ENCODE measurements at places on chromosomes 11 and 22.

- no peak for DNase-seq
Observed at GRCh38 chr11:128965485-128965884, 22.8 kb upstream of the TP53AIP1 start.

GRCh38 chr11:121699801-121700200 lies 247.0 kb upstream of the SORL1-AS1 start:
- no peak for DNase-seq

GRCh38 chr11:76524461-76524860 lies 79.6 kb downstream of the EMSY start:
- DNase-seq: no peak

GRCh38 chr22:26767351-26768155 lies 110.2 kb downstream of the MIAT start:
- no peak for DNase-seq

DNA sequence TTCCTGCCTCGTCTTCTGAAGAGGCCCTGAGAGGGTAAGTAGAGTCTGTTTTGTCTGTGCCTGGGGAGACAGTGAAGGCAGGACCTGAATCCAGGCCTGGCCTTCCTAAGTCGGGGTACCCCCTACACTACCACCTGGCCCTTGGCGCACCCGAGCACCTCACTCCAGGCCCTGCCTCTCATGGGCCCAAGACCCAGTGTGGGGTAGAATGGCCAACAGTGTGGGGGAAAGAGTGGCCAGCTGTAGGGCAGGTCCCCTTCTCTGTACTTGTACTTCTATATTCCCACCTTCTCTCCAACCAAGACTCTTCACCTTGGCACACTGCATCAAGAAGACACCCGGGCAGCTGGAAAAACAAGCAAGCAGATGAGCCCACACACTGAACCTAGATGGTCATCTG lies 22.4 kb upstream of the BID start:
- no peak for DNase-seq

DNA sequence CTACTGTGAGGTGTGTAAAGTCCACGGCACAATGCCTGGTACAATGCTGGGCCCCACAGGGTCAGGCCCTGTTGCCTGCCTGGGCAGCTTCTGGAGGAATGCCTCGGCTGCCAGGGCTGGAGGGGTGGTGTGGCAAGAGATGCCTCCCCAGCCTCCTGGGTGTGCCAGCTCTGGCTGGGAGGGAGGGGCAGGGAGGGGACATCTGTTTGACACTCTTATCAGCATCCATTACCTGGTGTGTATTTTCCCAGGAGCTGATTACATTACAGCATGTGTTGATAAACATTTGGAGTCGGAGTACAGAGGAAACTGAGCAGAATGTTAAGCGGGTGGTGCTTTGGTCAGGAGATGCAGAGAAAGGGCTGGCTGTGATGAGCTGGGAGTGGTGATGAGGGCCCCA lies 11.0 kb upstream of the NECTIN1 start:
- DNase-seq: no peak

DNA sequence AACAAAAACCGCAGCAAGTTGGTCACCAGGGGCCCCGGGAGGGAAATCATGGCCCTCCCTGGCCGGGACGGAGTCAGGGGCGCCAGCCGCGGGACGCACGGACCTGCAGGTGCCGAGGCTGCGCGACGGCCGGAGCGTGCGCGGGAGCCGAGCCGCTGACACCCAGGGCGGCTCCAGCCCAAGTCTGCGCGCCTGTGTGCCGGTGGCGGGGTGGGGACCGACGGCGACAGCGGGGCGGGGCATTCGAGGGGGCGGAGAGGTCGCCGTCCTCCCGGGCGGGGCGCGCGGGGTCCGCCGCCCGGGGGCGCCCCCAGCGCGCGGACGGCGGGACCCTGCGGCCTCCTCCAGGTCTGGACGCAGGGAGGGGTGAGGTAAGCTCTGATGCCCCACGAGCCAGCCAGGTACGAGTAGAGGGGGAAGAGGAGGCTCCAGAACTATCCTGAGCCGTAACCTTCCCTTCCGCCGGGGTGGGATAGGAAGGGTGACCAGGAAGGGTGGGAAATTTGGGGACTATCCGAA lies at the start of gene ESAM:
TSS of gene ESAM (minus strand) at position 186 of the 519 bp plus-strand sequence. CDS start at position 50, 136 bp downstream.
- DNase-seq: peak; percentile 45

- DNase-seq: no peak
Observed at GRCh38 chr11:6357222-6357621, 33.1 kb upstream of the SMPD1 start.

GRCh38 chr11:125916683-125917347 lies 12.5 kb downstream of the DDX25 start:
- DNase-seq: no peak

- DNase-seq: no peak
Observed at GRCh38 chr11:131204765-131205380, 165.5 kb upstream of the NTM start.

DNA sequence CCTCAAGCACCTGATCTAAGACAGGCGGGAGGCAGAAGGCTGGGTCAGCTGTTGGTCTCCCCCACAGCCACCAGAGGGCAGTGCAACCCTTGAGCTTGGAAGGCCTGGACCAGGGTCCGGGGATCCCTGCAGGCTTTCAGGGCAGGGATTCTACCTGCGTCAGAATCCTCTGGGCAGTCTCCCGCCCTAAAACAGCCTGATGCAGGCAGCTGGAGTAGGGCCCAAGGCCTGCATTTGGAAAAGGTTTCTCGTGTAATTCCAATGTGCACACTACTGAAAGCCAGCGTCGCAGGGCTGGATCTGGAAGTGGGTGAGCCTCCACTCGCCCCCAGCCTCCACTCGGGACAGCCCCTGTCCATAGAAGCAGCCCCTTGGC lies 31.8 kb downstream of the BID start:
- DNase-seq: peak; percentile 48

- no peak for DNase-seq
Observed at GRCh38 chr11:93547773-93548172, 4.6 kb upstream of the SMCO4 start.

DNA sequence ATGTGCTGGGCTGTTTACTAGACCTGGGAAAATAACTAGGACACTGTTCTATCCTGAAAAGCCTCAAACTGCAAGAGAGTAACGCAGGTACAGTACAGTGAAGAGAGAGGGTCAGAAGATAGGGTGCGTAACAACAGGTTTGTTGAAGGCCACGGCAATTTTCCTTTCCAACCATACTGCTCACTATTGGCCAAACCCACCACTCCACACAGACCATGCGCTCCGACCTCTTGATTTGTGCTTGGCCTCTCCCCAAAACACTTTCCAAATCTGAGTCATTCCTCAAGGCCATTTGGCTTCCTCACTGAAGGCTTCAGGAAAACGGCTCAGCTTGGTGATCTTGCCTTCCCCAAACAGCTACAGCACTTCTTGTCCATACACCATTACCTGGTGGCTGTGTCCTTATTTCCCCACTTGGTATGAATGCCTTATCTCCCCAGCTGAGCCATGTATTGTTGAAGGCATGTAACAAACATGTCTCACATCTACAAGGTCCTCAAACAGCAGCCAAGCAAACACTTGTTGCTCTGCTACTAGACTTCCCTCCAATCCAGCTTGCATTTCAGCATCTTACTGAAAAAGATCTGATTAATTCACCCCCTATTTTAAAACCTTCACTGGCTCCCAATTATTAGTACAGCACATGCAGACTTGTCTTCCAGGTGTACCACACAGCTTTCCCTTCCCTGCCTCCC lies 40.9 kb downstream of the TCF20 start:
- no peak for DNase-seq

DNA sequence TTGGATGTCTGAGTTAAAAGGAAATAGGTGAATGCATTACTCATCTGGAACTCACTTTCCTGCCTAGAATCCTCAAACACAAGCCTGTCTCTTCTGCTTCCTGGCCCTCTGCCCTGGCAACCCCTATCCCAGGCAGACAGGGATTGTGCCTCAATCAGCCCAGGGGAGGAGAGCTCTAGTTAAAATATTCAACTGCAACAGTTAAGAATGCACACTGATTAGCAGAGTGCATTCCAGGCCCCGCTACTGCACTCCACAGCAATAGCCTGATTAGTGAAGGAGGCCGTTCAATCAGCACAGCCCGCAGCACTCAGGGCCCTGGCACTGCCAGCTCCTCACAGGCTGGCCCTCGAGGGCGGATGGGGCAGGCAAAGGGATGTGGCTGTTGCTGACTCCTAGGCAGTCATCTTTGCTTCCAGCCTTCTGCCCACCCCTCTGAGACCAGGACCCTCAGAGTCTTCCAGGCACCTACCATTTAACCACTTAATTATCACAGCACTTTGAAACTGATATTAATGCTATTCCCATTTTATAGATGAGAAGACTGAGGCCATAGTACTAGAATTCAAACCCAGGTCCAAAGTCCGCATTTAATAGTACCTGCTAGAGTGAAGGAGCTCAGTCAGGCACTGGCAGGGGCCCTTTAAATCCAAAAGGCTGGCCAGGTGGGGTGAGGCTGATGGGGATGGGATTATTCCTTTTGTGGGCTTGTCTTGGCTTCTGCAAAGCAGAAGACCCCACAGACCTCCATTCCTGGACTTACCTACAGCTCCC lies 435.3 kb downstream of the SOX6 start:
- no peak for DNase-seq

GRCh38 chr11:66697988-66698387 lies 20.3 kb upstream of the RBM4B start:
- no peak for DNase-seq

- no peak for DNase-seq
Observed at GRCh38 chr11:108743851-108744250, 79.0 kb downstream of the DDX10 start.
